CD8-positive, alpha-beta memory T cell (primary cell): ENCODE measurements at places on chromosomes 5 and 9. TPM values are rescaled to one million over a fixed set of nuclear protein-coding genes. Genes with fewer than 3 reads are reported as not detected.

- DNase-seq = no peak
These were observed 22.4 kb upstream of the PLPP1 start for GRCh38 chr5:55557123-55557522.

DNA sequence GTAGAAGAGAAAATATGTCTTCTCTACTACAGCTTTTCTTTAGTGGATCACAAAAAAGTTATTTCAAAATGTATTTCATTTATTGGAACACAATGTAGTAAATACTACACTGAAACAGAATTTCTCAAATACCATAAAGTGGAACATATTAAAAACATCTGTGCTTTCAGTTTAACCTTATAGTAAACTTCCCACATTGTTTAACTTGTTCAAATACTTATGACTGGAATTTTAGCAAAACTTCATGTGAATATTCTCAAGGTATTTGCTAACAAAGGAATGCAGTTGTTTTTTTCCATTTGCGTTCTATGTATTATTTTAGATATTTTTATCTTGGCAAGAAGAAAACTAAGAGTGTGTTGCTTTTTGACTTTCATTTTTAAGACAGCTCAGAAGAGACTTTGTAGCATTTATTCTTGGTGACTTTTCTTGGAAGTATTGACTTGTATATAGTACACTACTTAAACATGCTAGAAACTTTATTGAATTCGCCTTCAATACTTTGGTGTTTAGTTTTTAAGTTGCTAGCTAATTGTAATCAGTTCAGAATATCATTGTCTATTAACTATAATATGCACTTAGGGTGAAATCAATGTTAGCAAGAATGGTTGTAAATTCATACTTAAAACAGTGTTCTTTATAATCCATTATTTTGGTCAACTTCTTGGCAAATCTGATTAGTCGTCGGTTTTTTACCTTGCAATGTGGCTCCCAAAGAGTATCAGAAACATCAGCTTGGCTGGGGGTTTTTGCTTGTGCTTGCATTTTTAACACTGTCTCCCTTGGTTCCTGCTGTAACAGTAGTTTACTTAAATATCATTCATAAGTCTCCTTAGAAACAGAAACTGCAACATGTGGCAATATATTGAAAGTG, 5.0 kb upstream of the RHOBTB3 start:
- DNase-seq = no peak

- no peak for DNase-seq
These were observed 50.0 kb downstream of the RGS3 start for GRCh38 chr9:113513536-113513935.

DNA sequence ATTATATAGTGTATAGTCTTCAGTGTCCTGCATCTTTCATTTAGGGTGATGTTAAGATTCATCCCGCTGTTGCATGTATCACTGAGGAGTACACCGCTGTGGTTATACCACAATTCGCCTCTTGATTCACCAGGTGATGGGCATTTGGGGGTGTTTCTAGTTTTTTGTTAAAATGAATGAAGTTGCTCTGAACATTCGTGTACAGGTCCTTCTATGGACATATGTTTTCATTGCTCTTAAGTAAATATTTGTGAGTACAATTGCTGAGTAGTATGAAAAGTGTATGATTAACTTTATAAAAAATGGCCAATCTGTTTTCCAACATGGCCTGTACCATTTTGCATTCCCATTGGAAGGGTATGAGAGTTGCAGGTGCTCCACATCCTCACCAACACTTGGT, 61.7 kb downstream of the PLAC8L1 start:
- DNase-seq = no peak

GRCh38 chr9:131977109-131977838, 102.4 kb downstream of the MED27 start:
- no peak for DNase-seq

ZNF483 gene
- 2.7 TPM for total RNA-seq

FAM170A gene
- total RNA-seq = not detected
